NCI-H1930 (cell line): ENCODE measurements at places on chromosomes 1 and 21.

DNA sequence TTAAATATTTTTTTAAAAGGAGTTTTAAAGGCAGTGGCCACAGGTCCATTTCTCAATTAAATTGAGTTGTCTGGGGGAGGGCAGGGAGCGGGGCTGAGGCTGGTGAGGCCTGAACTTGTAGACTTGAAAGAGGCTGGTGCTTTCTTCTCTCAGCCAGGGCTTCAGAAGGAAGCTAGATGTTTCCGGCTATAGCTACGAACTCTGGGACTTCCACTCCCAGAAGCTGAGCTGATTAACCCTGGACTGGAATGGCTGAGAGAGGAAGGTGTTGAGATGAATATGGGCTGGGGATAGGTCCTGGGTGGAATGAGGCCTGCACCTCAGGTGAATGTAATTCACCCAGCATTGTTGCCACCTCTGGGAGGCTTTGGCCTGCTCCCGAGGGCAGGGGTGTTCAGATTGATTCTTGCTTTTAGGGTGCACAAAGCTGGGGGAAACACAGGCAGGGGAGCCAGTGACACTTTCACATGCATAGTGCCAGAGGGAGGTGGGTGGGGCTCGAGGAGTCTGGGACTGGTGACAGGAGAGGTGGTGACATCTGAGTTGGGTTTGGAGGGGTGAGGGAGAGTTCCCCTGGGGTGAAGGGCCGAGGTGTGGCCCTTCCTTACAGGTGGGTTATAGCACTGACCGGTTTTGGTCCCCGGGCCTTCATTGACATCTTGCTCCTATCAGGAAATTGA, 18.2 kb downstream of the LDLRAP1 start:
- DNase-seq = no peak

DNA sequence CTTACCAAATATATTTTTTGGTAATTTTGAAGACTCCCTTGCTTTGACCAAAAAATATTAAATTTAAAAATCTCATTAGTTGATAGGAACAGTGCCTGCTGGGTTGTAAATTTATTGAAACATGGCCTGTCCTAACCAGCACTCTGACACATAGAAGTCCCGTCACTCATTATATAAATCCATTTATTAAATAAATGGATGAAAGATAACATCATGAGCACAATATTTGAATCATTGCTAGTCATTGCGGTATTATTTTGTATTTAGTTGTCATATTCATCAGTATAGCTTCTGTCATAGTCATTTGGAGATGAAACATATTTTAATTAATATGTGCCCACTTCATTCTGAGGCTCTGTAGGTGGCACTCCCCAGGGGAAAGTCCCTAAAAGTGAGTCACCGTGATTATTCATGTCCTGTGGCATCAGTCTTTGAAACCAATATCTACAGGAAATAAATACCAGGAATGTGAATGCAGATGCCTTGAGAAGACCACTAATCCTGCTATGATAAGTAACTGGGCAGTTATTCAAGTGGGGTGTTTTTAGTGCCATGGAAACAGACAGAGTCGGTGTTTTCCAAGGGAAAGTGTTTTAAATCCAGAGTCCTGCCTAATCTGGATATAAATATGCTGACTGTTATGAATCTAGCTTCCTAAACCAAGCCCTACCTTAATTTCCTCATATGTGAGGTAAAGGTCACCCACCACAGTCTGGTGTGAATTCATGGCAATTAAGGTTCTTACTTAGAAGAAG, 302.0 kb downstream of the DUSP10 start:
- DNase-seq = no peak

- no peak for DNase-seq
Observed at GRCh38 chr1:21811875-21812305, at the start of gene LDLRAD2. Gene LDLRAD2 (plus strand): TSS chr1:21812265. CDS start chr1:21812452, 187 bp downstream.

GRCh38 chr1:29197590-29197924, 15.9 kb upstream of the SRSF4 start:
- DNase-seq = peak; percentile 30

- no peak for DNase-seq
Observed at GRCh38 chr21:27372381-27372780, 405.5 kb upstream of the ADAMTS5 start.

DNA sequence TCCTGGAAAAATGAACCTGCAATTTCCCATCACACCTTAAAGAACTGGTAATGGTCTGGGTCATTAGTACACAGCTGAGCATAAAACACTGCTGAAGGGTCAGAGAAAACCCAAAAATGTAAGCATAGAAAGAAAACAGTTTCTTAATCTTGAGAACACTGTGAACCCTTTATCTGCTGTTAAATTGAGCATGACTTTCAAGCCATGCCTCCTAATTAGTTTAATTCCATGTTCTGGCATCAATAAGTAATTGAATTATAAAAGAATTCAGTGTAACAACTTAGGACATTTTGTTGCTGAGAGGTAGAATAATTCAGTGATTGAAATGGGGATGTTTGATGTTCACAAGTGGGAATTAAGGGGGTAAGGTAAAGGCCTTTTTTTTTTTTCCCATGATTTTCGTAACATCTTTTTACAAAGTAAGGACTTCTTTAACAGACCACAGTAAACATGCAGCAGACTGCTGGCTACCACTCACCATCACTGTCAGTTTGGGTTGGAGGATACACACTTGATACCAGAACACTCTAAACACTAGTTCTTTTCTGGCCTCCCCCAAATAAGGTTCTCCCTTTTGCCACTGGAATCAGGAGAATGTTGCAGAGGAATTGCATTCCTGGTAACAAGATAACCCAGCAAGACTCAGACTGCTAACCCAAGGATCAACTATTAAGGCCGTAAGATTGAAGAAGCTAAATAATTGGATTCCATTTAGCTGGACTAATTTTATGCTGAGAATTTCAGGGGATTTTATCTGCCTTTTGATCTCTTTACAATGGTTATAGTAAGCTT, 3.0 kb downstream of the RWDD3 start:
- no peak for DNase-seq

DNA sequence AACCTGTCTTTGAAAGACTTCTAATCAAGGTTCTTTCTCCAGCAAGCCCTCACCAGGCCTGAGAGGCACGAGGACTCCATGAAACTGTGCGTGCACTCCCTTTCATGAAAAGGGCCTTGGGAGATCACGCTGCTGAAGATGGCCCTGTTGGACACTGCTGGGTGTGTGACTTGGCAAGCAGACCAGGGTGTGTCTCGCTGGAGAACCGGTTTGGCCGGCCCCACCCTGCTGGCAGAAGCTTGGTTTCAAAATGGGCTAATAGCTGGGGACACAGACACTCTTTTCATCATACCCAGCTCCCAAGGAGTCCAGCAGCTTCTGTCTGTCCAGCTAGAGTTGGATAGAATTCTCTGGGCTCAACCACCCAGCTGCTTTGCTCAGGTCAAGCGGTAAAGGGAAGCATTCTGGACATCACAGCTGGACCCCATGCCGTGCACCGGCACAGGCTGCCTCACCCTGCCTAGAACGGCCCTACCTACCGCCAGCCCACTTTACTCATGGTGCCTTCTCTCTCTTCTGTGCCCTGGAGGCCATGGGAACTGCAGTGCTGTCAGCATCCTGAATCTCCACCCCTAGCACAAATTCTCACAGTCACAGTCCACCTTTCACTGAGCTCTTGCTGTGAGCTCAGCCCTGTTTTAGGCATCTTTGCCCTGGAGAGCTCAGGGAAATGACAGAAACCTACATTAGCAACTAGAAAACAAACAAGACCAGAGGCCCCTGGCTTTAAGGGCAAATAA, 24.6 kb downstream of the PKP1 start:
- no peak for DNase-seq

- no peak for DNase-seq
Observed at GRCh38 chr1:172897738-172898137, 153.0 kb downstream of the TNFSF18 start.

DNA sequence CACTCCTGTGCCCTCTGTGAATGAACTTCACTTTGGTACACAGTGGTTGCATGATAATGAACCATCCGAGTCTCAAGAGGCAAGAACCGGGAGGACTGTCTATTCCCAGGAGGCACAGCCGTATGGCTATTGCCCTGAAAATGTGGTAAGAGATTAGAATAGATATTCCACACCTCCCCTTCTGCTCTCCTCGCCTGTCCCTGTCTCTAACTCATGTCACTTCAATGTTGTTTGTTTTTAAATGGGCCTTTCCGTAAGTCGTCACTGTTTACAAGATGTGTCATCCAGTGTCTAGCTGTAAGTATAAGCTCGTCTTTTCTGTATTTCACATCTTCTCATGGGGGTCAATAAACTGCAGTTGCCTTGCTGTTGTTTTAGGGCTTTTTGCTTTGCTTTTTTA, 122.2 kb downstream of the PATJ start:
- DNase-seq = no peak

GRCh38 chr1:68233202-68233601, 879 bp upstream of the WLS start:
- no peak for DNase-seq

- DNase-seq = peak; percentile 46
Observed at GRCh38 chr1:6208723-6209660, 3.1 kb downstream of the RNF207 start.

GRCh38 chr1:101216623-101217022, 20.2 kb upstream of the S1PR1 start:
- no peak for DNase-seq

- DNase-seq = no peak
Observed at GRCh38 chr1:201845331-201846083, 16.6 kb downstream of the IPO9 start.

GRCh38 chr1:178870944-178871343, at the start of gene ANGPTL1:
Gene ANGPTL1 (minus strand): TSS chr1:178871077. CDS start chr1:178865776, 5,301 bp downstream.
- DNase-seq = no peak

DNA sequence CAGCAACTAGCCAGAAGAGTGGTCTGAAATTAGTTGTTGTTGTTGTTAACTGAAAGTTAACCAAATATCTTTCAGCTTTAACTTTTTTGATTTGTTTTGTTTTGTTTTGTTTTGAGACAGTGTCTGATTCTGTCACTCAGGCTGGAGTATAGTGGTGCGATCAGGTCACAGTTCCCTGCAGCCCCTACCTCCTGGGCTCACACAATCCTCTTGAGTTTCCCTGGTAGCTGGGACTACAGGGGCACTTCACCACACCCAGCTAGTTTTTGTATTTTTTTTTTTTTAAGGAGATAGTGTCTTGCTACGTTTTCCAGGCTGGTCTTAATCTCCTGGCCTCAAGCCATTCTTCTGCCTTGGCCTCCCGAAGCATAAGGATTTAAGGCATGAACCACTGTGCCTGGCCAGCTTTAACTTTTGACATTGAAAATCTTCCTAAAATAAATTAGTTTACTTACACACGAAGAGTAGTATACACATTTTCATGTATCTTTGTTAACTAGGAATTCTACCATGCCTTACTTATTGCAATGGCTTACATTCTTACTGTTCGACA, 45.0 kb downstream of the GNG12 start:
- DNase-seq = no peak

DNA sequence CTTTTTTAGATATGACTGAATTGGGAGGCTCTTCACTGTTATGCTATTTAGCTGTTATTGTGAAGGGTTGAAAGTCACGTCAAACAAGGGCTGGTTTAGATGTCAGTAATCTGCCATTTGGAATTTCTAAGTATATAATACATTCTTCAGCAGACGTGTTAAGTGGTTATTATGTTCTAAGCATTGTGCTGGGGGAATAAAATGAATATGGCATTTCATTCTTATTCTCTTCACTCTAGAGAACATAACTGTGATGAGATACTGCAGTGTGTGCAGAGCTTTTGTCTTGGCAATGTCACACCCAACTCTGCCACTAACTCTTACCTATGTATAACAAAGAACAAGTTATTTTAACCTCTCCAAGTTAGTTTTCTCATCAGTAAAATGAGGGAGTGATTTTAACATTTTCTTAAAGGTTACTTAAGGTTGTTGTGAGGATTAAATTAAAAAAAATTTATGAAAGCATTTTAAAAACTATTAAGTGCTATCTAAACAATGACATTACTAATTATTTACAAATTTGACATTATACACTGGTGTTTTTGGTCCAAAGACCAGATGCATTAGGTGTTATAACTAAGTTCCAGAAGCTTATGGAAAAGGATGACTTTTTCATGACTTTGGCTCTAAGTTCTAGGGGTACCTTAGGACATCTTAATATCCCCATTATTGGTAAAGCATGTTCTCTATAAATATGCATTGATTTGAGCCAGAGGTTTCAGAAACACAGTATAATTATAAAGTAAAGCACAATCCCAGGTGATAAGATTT, 58.3 kb downstream of the SLC30A7 start:
- no peak for DNase-seq

- no peak for DNase-seq
Observed at GRCh38 chr1:220207411-220207810, 64.8 kb downstream of the RAB3GAP2 start.

- no peak for DNase-seq
Observed at GRCh38 chr1:110163591-110163990, 13.3 kb downstream of the SLC6A17 start.

DNA sequence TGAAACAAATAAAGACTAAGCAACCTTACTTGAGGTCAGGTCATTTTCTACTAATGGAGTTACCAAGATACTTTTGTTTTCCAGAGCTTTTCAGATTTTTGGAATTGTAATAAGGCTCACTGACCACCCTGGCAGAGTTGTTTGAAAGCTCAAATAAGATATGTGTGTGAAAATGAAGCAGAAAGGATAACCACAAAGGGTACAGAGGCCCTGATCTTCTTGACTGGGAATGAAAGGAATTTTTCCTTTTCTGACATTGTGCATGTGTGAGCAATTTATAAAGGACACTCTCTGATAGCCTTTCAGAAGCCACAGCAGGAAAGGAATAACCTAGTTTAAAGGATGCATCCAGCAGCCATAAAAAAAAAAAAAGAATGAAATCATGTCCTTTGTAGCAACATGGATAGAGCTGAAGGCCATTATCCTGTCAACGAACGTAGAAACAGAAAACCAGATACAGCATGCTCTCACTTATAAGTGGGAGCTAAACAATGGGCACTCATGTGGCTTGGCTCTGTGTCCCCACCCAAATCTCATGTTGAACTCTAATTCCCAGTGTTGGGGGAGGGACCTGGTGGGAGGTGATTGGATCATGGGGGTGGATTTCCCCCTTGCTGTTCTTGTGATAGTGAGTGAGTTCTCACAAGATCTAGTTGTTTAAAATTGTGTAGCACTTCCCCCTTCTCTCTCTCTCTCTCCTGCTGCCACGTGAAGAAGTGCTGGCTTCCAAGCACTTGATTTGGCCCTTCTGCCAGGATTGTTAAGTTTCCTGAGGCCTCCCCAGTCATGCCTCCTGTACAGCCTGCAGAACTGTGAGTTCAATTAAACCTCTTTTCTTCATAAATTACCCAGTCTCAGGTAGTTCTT, 3.1 kb upstream of the SRP9 start:
- DNase-seq = no peak
